Activated CD4-positive, alpha-beta T cell treated with anti-CD3 and anti-CD28 coated beads, Interleukin-2, amount 10 ng/mL, durations not matched to agents 7 days and 5 days (primary cell): ENCODE measurements at places on chromosomes 1 and 21.

DNA sequence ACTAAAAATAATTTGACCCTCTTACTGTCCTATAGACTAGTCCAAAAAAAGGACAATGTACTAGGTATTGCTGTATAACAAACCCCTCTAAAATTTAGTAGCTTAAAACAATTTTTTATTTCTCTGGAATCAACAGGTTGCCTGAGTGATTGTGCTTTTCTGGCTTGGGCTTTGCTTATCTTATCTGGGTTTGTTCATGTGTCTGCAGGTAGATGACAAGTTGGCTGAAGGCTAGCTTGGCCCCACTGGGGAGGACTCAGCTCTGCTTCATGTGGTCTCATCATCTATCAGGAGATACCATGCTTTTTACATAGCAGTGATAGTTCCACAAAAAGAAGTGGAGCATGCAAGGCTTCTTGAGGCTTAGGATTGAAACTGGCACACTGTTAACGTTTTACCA lies 114.2 kb downstream of the MAN1A2 start:
- DNase-seq = no peak
- no peaks in the 10 kb centered on the region for H3K4me1 ChIP-seq
- no peak overlapping the region for H3K4me3 ChIP-seq
- H3K27ac ChIP-seq = no peak overlapping the region
- H3K27me3 ChIP-seq = no peaks in the 10 kb centered on the region

DNA sequence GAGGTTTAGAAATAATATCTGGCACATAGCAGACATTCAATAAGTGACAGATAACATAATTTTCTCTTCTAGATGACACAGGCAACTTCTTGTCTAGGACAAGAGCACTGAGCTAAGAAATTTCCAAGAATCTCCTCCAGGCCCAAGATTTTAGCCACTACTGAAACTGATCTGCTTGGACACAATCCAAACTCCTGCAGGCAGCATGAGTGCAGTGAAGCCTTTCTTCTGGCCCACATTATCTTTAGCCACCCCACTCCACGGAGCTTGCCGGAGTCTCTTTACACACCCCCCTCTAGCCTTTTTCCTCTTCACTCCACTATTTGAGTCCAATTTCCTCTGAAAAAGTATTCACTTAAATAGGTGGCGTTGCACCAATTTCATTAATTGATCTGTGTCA lies 142.9 kb upstream of the DUSP10 start:
- H3K36me3 ChIP-seq = no peaks in the 10 kb centered on the region
- no peak overlapping the region for H3K4me3 ChIP-seq
- H3K27me3 ChIP-seq = peaks cover 10% of the 10 kb centered on the region
- no peak overlapping the region for H3K27ac ChIP-seq

DNA sequence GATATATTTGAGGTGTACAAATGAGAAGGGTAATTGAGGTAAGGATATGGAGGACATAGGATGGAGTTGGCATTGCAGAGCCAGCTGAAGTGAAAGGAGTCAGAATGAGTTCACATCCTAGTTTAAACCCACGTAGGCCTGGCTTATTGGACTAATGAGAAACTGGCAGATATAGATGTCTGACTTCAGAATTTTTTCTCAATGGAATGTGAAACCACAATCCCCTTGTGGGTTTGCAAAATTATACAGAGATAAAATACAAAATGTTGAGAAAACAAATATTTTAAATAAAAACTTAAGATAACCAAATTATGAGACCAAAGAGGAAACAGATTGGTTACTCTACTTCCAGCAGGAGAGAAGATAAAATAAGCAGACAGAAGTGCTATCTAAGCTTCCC lies 277.4 kb upstream of the LRRC7 start:
- no peak overlapping the region for H3K4me3 ChIP-seq
- no peaks in the 10 kb centered on the region for H3K27me3 ChIP-seq
- no peaks in the 10 kb centered on the region for H3K36me3 ChIP-seq

DNA sequence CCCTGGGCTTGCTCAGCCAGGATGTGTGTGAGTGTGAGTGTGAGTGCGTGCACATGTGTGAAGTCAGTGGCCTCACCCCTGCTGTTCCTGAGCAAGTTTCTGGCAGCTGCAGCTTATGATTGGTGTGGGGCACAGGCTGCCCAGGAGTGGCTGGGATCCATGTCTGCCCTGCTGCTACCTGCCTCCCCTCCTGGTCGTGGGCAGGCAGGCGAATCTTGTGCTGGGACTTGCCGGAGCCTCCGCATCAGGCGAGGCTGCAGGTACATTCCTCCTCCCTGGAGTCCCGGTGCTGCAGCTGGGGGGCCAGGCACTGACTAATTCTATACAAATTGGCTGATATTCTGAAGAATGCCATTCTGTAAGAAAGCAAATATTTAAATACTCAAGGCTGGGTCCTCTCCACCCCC lies 85.6 kb upstream of the WNT4 start:
- no peak for DNase-seq
- no peak overlapping the region for H3K27ac ChIP-seq
- H3K27me3 ChIP-seq = no peaks in the 10 kb centered on the region
- no peaks in the 10 kb centered on the region for H3K36me3 ChIP-seq
- H3K4me3 ChIP-seq = no peak overlapping the region
- H3K4me1 ChIP-seq = no peaks in the 10 kb centered on the region
